ENCODE measurements at places on chromosomes 2 and 18.

DNA sequence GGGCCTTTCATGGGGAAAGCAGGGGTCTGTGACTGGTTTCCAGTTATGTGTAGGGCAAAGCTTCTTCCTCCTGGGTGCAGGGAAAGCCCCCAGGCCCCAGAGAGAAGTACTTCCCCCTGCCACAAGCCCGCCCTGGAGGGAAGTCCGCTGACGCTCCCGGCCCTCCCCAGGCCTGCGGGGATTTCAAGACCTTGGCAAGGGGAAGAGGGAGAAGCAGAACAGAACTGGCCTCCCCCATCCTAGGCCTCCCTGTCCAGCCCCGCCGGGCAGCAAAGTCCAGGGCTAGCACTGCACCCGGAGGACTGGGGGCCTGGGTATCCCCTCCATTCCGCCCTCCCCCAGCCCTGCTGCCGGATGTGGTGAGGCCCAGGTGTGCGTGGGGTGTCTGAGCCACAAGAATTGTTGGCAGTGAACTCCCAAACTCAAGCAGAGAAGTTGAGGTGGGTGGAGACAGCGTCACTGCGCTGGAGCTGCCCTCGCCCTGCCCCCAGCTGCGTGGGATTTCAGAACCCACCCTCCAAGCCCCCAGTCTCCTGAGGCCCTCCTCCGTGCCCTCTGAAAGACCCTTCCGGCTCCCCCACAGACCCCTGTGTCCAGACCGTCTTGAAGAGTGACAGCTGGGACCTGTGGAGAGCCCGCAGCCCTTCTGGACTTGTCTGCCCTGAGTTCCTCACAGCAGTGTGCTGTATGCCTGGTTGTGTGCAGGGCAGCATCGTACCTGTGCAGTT lies 1.1 kb upstream of the DUSP2 start:
- no peak for DNase-seq

- DNase-seq = no peak
These were observed at the start of gene EPB41L3 for GRCh38 chr18:5543773-5544389. EPB41L3 (minus strand) TSS chr18:5543997; CDS start chr18:5489183, 54,814 bp downstream.

DNA sequence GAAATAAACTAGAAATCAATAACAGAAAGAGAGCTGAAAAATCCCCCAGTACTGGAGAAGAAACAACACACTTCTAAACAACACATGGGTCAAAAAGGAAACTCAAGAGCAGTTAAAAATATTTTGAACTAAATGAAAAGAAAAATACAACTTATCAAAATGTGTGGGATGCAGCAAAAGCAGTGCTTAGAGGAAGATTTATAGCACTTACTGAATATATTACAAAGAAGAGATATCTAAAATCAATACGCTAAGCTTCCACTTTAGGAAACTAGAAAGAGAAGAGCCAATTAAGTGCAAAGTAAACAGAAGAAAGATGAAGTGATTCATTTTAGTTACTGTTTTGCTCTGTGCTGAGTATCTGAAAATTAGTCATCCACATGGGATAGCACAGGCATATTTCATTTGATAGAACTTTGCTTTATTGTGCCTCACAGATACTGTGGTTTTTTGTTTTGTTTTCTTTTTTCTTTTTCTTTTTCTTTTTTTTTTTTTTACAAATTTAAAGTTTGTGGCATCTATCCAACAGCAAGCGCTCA lies 17.0 kb downstream of the TGFA start:
- DNase-seq = no peak

DNA sequence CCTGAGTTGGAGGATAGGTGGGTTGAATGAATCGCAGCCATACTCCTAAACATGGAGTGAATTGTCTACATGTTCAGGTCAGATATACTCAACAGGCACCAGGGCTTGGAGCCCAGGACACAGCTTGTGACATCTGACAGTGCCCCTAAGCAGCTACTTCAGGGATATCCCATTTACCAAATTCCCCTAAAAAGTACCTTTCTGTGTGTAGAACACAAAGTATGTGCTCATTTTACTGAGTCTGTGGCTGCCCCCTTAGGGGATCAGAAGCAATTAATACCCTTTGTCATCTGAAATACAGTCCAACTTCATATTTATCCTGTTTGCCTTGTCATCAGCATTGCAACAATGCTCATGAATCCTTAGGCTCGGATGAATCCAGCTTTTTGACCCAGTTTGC lies 20.8 kb downstream of the TNFRSF11A start:
- no peak for DNase-seq

GRCh38 chr2:153487448-153487847 lies 8.9 kb upstream of the RPRM start:
- no peak for DNase-seq

DNA sequence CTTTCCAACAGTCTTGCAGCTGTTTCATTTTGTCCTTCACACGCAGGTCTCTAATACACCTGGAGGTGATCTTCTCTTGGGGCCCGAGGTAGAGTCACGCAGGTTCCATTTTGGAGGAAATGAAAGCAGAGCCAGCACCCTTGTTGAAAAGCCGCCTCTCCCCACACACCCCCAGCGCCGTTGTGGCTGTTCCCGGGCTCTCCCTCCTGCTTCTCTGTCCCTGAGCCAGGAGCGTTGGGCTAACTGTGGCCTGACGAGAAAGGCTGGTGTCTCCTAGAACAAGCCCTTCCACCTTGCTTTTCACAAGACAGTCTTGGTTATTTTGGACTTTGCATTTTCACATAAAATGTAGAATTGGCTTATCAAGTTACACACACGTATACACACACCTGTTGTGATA lies 16.3 kb downstream of the SNED1 start:
- DNase-seq = no peak

- no peak for DNase-seq
These were observed 225.3 kb downstream of the EN1 start for GRCh38 chr2:118622108-118622507.

DNA sequence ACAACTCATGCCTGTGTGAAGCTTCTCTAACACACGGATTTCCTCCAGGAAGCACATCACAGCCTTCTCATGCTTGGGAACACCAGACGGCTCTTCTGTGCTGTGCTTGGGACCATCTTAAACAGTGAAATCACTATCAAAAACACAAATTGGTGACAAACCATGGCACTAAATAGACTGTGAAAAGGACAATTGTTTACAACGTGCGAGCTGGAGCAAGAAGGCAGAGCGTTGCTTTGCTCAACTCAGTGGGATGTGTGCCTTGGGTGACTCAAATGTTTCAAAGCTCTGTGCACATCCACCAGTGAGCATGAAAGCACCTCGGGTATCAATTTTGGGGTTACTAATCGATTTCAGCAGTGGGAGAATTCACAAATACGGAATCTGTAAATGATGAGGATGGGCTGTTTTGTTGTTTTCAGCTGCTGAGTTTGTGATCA lies 182.4 kb upstream of the ARL4C start:
- no peak for DNase-seq

GRCh38 chr18:79915161-79916127 lies 36.0 kb downstream of the SLC66A2 start:
- no peak for DNase-seq

Data from SIG-M5 (cell line).